ENCODE measurements at places on chromosomes 7 and 10.
A peak's percentile ranks its signal among the peaks of the same experiment; 100 is the strongest.

GRCh38 chr10:35640951-35641675 lies 983 bp downstream of the FZD8 start:
- DNase-seq, result peak; percentile 45

GRCh38 chr10:106320876-106321275 lies 843.6 kb downstream of the SORCS1 start:
- no peak for DNase-seq

DNA sequence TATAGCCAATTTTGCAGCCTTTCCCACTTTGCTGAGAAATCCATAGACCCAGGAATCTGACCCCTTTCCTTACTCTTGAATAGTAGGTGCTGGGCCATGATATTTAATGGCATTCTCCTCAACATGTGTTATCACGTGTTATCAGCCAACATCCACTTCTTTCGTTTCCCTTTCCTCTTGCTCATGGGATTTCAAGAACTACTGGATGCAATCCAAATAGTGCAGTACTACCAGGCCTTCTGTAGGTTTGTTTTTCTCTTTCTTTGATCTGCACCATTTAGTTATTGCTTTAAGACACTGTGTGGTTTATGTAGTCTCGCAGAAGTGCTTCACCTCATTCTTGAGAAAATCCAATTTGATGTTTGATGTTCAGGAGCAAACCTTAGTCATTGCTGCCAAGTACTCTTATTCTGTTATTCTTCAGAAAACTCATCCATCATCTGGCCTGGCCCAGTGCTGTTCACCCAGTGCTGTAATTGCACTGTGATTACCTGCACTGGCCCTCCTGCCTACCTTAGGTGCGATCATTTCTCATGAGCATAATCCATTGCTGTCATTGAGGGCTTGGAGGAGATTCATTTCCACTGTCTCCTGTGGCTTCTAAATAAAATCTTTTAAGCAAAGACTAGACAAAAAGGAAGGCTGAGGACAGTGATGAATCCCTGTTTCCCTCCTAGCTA lies 315.3 kb downstream of the BMPER start:
- DNase-seq, result no peak

GRCh38 chr7:2079332-2080059 lies 153.2 kb downstream of the MAD1L1 start:
- no peak for DNase-seq

GRCh38 chr10:114758331-114758730 lies 63.2 kb upstream of the FHIP2A start:
- DNase-seq, result no peak

- DNase-seq, result peak; percentile 46
These were observed 595 bp upstream of the SUN1 start for GRCh38 chr7:831596-832166.

GRCh38 chr7:151013356-151013732 lies 10.9 kb downstream of the ATG9B start:
- no peak for DNase-seq

DNA sequence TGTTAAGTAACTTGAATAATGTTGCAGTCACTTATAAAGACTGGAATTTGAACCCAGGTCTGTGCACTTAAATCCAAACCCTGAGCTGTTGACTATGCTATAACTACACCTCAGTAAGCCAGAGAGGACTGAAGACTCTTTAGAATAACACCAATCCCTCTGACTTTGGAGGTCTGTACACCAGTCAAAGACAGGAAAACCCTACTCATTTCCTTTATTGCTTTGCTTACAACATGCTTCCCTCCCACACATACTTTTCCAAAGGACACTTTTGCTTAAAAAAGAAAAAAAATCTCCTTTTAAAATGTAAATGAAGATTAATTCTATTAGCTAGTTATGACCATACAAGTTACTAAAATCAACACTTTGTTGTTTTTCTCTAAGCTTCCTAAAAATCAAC lies 184.7 kb upstream of the KCTD7 start:
- DNase-seq, result no peak

DNA sequence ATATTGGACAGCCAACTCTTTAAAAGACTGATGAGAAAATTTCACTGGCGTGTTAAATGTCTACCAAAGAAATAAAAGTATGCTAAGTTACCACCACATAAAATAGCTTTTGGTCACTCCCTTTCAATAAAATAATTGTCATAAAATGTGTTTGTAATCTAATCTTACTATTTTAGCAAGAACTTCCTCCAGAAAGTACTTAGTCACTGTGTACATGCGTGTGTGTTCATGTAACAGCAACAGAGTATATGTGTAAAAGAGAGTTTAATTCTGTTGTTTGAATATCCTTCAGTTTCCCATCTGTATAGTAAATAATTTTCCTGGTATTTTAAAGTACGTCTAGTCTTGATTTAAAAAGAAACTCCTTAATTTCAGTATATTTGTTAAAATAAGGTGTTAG lies 35.0 kb upstream of the WASL start:
- DNase-seq, result no peak

DNA sequence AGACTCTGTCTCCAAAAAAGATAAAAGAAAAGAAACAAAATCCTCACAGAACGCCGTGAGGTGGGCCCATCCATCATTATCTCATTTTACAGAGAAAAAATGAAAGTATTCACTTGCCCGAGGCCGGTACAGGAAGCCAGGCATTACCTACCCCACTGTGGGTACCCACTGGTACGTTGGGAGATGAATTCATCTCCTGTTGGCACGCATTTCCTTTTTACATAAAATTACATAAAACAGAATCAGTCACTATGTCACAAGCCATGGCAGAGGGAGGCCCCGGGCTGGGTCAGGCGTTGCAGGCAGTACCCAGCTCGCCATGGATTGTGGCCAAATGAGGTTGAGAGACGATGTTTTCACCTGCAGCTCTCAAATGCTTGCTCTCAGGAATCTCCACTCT lies 38.6 kb upstream of the TNRC18 start:
- DNase-seq, result no peak
